Effector memory CD4-positive, alpha-beta T cell (primary cell): ENCODE measurements at places on chromosomes 6 and 20.

DNA sequence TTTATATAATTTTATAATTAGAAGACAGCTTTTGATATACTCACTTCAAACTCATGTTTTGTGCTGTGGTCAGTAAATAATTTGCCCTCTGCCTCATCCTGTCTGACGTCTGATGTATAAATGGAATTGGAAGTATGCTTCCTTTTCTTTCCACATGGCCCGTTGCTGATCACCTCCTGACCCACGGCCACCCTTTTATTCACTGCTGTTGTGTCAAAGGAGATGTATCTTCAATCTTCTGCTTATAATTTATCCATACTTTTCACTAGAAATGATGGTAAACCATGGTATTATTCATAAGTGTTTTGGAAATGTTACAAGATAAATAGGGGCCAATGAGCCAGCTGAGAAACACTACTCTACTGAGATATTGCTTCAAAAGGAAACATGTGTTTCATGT is 841.8 kb downstream of the PHF3 start:
- no peak for DNase-seq

- no peak for DNase-seq
These were observed 8.8 kb downstream of the TRIM27 start for GRCh38 chr6:28914941-28915340.

GRCh38 chr6:75090576-75090975 is 115.3 kb downstream of the COL12A1 start:
- no peak for DNase-seq

DNA sequence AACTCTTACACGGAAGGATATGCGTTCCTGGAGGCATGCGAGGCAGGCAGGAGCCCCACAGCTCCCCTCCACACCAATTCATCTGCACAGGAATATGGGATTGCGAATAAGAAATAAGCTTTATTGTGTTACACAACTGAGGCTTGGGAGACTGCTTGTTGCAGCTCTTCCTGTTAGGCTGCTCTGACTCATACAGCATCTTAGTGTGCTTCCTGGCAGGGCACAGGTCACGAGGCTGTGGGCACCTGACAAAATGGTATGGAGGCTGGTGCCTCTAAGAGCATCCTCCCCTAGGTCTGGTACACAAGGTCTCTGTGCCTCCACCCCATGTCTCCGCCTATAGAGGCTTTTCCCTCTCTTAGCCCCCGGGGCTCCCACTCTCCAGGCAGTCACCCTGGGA is 6.8 kb downstream of the SLC22A3 start:
- no peak for DNase-seq

DNA sequence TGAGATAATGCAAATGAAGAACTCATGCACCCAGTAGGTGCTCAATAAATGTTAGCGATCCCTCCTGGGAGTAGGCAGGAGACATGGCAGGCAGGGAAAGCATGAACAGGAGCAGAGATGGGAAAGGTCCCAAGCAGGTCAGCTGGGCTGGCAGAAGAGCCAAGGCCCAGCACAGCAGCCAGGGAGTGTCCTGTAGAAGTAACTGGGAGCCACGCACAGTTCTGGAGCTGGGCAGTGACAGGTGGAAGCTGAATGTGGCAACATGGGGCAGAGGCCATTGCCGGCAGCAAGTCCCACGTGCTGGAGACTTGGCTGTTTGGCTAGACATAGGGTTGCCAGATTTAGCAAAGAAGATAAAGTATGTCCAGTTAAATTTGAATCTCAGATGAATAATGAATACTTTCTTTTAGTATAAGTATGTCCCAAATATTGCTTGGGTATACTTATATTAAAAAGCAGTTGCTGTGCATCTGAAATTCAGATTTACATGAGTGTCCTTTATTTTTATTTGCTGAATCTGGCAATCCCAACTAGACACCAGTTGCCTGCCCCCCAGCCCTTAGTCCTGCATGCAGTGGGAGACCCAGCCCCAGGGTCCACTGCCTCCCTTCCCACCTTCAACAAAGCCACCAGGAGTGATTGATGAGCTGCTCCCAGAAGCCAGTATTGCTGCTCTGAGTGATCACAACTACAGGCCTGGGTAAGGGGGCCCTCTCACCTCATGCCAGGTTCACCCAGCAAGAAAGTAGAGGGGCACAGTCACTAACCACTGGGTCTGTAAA is 3.7 kb upstream of the LPIN3 start:
- DNase-seq, result no peak

DNA sequence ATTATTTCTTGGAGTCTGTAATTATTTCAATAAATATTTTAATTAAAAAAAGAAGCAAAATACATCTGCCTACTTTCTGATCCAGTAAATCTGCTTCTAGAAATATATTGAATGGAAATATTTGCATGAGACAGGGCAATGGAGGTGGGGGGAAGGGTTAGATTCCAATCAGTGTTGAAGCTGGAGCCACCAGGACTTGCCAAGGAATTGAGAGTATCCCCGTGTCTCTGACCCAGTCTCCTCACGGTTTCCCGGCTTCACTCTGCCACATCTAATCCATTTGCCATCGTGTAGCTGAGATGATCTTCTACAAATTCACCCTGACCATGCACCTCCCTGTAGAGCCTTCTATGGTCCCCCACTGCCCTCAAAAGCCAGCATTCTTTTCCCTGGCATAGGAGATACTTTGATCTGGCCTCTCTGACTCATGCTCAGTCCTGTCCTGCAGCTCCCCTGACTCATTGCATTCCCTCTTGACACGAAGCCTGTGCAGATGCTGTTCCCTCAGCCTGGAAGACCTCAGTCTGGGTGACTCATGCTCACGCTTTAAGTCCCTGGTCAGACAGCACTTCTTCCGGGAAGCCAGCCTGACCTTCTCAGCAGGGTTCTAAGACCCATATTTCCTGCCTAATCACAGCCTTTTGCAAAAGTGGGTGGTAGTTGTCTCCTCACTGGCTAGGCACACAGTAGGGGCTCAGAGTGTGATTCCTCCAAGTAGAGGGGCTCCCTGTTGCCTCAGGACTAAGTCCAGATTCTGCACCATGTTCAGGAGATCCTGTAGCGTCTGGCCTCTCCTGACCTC is 23.0 kb upstream of the FKBP1A start:
- DNase-seq, result no peak

GRCh38 chr6:166174031-166174430 is 6.4 kb upstream of the TBXT start:
- no peak for DNase-seq

DNA sequence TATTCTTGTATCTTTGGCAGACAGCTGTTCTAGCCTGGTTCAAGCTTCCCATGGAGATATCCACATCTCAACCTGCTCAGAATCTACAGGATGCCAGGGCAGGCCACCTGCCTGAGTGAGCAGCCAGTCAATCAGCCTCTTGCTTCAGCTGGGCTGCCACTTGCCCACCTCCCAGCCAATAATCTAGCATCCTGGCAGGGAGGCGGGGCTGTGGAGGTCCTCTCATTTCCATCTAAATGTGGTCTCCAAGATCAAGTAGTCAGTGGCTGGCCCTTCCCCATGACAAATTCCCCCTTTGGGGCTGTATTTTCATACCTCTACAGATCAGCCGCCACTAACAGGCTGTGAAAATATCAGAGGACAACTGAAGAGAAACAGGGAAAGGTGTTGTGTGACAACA is 33.0 kb upstream of the SPDEF start:
- no peak for DNase-seq

DNA sequence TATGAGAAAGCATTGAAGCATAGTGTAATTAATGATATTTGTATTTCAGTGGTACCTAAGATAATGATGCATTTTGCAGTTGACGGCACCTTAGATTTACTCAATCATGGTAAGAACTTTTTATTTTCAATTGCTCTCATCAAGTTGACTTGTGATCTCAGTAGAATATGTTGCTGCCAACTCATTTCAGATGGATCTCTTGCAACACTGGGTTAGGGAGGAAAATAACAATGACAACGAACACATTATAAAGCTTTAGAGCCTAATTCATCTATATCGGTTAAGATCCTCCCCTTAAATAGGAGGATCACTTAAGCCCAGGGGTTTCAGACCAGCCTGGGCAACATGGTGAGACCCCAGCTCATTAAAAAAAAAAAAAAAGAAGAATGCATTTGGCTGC is 18.0 kb upstream of the TBC1D22B start:
- no peak for DNase-seq

DNA sequence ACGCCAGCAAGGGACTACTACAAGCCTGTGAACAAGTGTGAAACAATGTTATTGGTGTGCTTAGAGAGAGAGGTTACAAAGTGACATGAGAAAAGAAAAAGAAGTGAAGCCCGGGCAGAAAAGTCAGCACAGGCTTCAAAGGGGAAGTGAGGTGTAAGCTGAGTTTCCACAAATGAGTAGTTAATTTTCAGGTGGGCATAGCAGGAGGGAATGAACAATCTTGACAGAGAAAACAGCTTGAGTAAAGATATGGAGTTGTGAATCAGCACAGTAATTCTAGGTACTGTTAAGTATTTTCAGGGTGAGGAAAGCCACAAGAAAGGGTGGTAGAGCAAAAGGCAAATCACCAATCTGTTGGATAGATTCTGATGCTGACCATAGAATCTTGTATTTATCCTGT is 4.3 kb downstream of the KCNQ5 start:
- no peak for DNase-seq

DNA sequence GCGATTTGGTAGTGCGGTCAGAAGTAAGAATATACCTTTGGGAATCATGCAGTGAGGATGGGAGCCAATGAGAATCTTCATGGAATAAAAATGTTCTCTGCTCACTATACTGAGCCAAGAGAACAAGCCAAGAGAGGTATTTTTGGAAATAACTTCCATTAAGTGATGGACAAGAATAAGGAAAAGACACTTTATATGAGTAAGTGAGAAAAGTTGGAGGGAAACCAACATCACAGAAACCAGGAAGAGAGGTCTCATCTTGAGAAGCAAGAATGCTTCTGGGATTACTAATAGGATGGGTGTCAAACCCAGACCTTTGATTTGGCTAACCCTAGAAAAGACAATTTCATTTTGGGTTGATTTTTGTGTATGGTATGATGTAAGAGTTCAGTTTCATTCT is 181.2 kb upstream of the JAG1 start:
- no peak for DNase-seq

- no peak for DNase-seq
These were observed 39.0 kb downstream of the SLC17A5 start for GRCh38 chr6:73614802-73615201.

DNA sequence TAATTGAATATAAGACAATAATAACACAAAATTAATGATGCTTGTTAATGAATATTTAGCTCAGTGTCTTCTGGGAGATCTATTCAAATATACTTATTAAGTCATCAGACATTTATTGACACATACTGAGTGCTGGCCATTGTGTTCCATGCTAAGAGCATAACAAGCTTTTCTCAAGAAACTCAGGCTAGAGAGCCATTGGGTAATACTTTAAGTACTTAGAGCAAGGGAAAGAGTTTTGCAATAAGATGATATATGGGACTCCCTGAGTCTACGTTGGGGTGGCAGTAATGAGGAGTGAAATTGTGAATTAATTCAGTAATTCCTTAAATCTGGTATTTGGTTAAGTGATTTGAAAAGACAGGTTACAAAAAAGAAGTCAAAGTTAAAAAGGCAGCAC is 11.1 kb downstream of the TMEM200A start:
- no peak for DNase-seq

DNA sequence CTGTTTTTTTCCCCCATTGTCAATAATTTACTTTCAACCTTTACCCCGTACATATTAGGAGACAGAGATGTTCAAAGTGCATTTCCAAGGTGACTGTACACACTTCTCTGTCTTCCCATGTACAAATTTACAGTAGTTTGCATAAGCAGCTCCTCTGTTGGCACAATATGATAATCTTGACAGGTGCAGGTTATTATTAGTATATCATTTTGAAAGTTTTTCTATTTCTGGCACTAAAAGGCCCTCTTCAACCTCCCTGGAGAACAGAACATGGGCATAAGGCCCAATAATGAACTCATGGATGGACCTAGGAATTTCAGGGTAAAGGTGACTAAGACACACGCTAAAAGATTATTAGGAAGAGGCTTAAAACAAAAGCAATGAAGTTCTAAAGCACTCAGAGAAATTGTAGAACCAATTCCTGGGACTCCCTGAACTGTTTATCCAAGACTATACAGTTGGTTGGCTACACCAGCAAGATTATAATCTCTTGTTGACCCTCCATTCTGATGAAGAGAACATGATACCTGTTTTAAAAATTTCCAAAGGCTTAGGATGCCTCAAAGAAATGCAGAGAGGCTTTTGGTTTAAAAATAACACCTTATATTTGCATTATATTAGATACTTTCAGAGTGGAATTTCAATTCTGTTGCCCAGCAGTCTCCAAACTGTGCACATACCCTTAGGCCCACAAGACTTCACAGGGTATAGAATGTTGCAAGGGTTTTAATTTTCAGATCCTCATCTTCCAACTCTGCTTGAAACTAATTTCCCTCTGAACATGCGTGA is 1.1 kb downstream of the AIG1 start:
- no peak for DNase-seq

- DNase-seq, result no peak
These were observed 4.2 kb downstream of the STMN3 start for GRCh38 chr20:63648895-63649589.

DNA sequence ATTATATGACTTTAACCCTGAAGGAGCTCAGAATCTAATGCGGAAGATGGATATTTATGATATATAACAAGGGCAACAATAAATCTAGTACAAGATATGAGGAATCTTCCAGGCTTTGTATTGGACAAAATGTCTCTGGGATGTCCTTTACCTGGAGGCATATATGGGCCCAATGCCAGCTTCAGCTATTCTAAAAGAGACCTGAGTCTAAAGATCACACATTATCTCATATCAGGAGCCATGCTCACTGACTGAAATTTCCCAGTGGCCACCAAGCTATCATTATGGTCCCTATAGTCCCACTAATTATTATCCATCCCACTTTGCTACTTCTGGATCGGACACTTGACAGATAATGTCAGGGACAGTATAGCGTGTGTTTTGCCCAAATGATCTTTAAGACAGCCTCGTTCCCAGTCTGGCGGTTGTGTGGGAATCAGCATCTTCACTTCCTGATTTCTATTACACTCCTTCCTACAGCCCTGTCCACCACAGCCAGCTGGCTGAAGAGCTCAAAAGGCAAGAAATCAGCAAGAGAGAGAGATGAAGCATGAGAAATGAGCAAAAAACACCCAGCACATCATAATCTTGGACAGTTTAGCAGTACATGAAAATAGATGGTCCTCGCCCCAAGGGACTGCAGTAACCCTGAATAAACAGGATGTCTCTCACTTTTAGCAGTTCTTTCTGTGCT is 34.9 kb downstream of the KLHL31 start:
- DNase-seq, result no peak

DNA sequence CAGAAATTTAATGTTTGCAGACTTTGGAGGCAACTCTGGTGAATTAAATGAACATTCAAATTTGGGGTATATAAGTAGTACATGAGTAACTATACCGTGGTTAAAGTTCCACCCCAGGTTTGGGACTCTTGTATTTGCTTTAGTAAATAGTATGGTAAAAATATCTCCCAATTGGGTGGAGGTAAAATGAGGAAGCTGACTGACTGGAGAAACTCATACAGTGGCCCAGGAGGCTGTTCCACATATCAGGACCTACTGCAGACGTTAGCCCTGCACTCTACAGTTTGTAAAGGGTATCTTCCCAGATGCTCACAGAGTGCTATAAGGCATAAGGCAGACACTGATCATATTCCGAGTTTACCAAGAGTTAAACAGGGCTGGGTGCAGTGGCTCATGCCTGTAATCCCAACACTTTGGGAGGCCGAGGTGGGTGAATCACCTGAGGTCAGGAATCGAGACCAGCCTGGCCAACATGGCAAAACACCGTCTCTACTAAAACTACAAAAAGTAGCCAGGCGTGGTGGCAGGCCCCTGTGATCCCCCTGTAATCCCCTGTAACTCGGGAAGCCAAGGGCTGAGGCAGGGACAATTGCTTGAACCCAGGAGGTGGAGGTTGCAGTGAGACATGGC is 53.7 kb downstream of the CPXM1 start:
- DNase-seq, result no peak
